Activated T-helper 1 cell treated with anti-CD3 and anti-CD28 coated beads, Interleukin-2, amount 50 U/mL, for 16 hours (primary cell): ENCODE measurements at places on chromosomes 2 and 18.

GRCh38 chr2:127110985-127111384 is 4.0 kb upstream of the BIN1 start:
- DNase-seq, result no peak

- DNase-seq, result no peak
These were observed 270.8 kb downstream of the NYAP2 start for GRCh38 chr2:225670111-225670974.

GRCh38 chr18:34697891-34698290 is 12.2 kb upstream of the DTNA start:
- DNase-seq, result no peak

GRCh38 chr18:25614168-25614567 is 262.2 kb upstream of the ZNF521 start:
- no peak for DNase-seq
